ENCODE measurements at places on chromosomes 5 and 9.

DNA sequence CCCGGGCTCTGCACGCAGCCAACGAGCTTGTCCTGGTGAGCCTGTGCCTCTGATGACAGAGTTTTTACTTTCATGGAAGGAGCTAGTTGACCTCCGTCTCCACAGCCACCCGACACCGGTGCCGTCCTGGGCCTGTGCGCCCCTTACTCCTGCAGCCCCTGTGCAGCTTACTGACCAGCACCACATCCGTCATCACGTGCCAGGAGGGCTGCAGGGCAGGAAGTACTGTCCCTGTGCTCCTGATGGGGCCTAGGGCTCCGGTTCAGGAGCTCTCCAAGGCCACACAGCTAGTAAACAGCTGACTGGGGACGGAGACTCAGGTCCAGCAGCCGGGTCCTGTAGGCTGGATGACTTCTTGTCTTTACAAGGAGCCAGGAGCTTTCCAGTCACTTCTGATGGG, 10.2 kb downstream of the STKLD1 start:
- no peak for DNase-seq

DNA sequence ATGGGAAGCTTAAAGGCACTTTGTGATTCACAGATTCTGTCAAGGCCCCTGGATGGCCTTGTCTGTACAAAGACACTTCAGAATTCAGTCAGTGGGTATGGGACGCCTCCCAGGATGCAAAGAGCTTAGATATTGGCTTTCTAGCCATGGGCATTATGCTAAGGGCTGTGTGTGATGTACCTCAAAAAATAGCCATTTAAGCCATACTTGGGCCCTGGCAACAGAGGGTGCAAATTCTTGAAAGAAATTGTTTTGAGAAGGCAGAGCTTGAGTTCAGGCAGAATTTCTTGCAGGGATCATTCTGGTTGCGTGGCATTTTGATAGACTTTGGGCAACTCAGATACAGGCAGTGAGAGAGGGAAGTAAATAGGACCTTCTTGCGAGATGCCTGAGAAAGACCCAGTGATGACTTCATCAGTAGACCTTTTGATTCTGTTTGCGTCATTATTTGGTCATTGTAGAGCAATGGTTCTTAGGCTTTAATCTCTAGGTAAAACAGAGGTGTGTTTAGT, 3.9 kb downstream of the CYFIP2 start:
- DNase-seq: no peak

DNA sequence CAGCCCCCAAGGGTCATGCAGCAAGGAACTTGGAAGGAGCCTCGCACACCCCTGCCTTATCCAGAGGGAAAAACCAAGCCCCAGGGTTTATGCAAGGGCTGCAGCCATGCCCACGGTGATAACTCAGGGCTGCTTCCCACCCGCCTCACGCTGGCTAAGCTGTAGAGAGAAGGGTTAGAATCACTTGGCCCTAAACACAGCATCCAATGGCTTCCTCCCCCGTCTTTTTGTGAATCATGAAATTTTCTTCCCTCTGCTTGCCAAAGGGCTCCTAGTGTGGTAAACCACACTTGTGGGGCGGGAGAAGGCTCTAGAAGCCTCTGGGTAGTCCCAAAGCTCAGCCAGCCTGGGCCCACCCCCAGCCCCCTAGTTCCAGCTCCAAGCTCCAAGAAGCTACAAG, 55.9 kb upstream of the ORM1 start:
- no peak for DNase-seq

GRCh38 chr9:97418880-97419279, 7.0 kb downstream of the TDRD7 start:
- no peak for DNase-seq

DNA sequence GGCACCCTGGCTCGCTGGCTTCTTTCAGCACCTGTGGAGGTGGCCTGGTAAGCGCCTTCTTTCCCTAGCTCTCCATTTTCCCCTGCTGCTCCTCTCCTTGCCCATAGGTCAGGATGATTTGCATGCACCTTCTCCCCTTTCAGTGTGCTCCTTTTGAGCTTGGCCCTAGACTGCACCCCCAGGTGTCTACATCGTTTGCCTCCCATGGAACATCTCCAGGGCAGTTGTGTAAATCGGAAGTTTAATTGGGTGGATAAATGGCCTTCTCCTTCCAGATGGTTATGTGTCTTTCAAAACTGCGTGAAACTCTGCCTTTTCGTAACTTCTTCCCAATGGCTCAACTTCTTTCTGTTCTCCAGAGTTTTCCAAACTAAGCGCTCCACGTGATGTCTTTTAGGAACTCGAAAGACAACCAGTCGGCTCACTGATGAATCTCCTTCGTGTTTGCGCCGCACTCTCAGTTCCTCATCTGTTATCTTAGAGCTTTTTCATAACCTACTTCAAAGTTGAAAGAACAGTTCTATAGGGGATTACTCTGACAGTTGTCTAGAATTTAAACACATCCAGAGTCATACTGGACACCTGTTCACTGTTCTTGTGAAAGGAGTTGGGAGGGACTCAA, 1.7 kb downstream of the ADAMTS19 start:
- no peak for DNase-seq
